ENCODE measurements at places on chromosomes 3 and 15.

GRCh38 chr15:46622851-46623250, 988.0 kb downstream of the SQOR start:
- no peak for DNase-seq

DNA sequence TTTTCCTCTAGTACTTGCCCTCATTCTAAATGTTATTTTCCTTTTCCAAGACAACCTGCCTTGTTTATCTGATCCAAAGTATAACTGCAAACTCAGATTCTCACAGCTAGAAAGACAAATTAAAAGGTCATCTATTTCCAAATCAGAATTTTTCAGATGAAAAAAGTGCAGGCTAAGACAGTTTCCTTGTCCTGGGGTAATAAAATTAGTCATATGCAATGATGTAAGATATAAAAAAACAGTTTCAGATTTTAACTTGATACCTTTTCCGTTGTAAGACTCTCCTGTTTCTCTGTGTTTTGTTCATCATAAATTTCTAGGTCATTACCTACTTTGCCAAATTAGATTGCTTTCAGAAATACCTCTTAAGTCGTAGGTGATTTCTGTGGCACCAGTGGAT, 238.4 kb upstream of the PEX5L start:
- DNase-seq = no peak

DNA sequence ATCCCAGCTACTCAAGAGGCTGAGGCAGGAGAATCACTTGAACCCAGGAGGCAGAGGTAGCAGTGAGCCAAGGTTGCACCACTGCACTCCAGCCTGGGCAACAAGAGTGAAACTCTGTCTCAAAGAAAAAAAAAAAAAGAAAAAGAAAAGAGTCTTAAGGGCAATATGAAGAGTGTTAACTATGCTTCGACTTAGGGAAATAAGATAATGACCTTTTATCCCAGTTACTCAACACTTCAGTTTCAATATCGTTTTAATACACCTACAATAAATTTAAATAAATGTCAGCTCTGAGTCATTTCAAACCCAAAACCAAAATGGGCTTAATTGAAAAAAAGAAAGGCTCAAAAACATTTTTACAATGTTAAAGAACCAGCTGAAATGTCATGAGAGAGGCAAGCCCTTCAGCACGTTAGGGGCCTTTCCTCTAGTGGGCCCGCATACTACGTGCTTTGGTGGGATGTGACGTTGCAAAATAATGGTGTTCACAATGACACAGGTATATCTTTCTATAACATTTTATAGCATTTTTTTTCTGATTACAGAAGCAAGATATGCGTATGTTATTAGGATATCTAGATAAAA, 15.3 kb downstream of the FYCO1 start:
- DNase-seq = no peak

DNA sequence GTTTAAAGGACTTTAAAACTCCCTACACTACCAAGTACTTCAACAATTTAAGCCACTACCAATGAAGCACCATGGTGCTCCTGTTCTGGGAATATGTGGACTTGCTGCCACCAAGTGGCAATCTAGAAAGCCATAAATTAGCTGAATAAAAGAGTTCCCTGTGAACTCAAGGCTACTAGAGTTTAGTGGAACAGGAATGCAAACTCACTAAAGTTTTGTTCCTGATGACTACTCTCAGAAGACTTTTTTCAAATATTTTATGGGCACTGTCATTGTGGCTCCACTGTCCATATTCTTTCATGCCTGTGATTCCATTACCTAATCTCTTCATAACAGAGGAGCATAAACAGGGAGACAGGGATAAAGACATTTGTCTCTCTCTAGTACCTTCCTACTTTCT, 63.9 kb downstream of the TMCC1 start:
- no peak for DNase-seq

DNA sequence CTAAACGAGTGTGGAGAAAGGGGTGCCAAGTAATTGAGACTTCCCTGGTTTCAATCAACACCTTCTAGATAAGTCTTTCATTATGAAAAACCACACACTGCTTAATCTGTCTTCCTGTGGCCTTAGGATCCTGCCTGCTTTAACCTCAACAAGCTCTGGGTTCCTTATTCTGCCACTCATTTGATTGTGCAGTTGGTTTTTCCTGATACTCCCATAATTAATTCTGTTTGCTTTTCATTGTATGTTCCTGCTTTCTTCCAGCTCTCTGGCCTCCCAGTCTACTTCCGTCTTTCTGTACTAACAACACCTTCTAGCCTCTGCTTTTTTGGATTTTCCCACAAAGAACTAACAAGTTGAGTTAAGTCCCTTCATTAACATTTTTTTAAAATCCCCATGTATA, 20.2 kb upstream of the GCNT3 start:
- no peak for DNase-seq

DNA sequence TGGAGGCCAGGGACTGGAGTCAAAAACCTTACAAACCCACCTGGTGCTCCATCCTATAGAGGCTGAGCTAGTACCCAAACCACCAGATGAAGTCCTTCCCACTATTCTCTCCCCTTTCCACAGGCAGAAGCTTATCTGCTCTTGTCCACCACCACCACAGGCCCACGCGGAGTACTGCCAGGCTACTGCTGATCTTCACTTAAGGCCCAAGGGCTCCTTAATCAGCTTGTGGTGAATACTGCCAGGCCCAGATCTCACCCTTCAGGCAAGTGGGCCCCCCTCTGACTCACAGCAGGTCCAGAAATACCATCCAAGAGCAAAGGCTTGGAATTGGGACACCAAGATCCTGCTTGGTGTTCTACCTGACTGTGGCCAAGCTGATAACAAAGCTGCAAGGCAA, 598.1 kb upstream of the CBLB start:
- no peak for DNase-seq

- no peak for DNase-seq
These were observed 150.4 kb downstream of the TIGIT start for GRCh38 chr3:114444216-114444615.

DNA sequence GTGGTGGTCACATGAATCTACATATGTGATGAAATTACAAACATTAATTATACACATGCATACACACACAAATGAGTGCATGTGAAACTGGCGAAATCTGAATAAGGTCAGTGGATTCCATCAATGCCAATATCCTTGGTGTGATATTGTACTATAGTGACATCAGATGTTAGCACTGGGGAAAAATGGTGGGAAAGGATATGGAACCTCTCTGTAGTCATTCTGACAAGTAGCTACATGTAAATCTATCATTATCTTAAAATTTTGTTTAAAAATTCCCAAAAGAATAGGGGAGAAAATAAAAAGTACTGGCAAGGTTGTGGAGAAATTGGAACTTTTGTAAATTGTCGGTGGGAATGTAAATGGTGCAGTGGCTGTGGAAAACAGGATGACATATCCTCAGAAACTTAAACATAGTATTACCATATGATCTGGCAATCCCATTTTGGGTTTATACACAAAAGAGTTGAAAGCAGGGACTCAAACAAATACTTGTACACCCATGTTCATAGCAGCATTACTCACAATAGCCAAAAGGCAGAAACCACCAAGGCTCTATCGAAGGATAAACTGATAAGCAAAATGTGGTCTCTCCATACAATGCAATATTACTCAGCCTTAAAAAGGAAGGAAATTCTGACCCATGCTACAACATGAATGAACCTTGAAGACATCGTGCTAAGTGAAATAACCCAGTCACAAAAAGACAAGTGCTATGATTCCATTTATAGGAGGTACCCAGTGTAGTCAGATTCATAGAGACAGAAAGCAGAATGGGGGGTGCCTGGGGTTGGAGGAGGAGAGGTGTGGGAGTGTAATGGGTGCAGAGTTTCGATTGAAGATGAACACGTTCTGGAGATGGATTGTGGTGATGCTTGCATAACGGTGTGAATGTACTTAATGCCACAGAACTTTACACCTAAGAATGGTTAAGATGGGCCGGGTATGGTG, 25.3 kb upstream of the HRH1 start:
- no peak for DNase-seq

DNA sequence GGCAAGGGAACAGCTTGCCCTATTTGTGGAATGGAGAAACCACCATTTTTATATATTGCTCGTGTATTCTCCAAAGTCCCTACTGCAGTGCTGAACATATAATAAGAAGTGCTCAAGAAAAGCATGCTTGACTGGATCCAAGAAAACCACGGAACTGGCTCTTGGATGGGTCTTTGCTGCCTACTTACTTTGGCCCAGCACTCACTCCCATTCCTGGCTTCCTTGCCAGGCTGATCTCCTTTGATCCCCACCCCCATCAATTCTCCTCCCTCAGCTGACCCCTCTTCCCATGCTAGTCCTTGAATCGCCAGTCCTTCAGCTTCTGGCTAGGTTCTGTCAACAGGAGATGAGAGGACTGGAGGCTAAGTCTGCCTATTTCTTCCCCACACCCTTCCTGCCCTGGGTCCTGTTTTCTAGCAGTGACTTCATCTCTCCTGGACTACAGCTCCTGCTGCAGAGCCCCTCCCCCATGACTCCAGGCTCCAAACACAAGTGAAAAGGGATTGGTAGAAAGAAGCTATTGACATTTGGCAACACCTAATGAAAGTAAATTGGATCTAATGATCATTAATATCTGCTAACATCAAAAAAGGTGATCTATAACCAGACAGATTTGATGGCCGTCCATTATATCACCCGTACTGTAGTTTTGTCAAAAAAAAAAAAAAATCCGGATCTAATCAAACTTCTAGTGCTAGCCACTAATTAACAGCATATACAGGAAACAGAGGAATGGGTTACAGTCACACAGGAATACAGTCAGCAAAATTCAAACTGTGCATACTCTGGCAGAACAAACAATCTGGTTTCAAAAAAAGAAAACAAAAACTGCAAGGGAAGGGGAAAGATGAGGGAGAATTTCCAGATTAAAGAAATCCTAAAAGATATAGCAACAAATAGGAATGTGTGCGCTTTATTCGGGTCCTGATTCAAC, 7.8 kb downstream of the FAM240A start:
- DNase-seq = no peak

DNA sequence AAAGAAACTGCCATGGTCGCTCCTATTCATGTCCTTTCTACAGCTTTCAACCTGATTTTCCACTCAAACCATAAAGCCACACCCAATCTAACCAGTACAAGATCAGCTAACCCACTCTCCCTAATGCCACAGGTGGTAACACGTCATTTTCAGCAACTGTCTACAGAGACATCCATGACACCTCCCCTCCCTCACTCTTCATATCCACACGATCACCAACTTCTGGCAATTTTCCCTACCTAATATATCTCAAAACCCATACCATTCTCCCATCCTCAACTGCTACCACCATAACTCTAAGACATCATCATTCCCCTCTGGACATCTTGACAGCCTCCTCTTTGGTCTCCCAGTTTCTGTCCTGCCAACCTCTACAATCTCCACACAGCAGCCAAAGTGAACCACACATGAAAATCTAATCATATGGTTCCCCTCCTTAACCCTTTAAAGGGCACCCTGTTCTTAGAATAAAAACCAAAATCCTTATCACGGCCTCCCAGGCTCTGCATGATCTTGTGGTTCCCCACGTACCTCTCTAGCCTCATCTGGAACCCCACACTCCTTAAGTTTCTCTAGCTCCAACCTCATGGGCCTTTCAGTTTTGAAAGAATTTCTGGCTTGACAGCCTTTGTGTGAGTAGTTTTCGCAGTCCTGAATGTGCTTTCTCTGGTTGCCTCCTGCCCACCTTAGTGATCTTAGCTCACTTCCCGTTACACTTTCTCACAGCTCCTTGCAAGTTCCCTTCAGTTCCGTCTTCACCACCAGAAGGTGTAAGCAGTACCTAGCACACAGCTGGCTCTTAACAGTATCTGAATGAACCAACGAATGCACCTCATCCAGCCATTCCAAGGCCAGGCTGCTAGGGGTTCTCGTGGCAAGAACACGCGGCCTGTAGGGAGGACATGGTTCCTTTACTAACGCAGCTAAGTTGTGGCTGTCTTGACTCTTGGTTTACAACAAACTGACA, 33.4 kb downstream of the SPINK8 start:
- no peak for DNase-seq

- DNase-seq = no peak
These were observed 446.5 kb downstream of the CNTN3 start for GRCh38 chr3:74167926-74168325.

- DNase-seq = no peak
These were observed 213.0 kb downstream of the PDCD6IP start for GRCh38 chr3:34011171-34012101.

DNA sequence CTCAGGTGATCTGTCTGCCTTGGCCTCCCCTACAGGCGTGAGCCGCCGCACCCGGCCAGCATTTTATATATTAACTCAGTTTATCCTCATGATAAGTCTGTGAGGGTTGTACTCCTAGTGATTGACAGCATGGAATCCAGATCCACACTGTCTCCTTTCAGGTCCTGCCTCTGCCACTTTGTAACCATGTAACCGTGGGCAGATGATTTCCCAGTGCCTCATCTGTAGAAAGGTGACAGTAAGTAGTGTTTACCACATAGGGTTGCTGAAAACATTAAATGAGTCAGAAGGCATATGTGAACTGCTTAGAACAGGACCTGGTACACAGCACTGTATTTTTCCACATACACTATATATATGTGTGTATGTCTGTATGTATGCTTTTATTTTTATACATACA, 2.4 kb downstream of the FYTTD1 start:
- no peak for DNase-seq

DNA sequence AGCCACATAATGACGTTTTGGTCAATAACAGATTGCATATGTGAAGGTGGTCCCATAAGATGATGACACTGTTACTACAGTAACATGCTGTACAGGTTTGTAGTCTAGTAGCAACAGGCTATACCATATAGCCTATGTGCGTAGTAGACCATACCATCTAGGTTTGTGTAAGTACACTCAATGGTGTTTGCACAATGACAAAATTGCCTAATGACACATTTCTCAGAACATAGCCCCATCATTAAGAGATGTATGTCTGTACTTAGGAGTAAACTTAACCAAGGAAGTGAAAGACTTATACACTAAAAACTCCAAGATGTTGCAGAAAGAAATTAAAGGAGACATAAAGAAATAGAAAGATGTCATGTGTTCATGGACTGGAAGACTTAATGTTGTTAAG, 66.2 kb downstream of the RPLP1 start:
- no peak for DNase-seq

DNA sequence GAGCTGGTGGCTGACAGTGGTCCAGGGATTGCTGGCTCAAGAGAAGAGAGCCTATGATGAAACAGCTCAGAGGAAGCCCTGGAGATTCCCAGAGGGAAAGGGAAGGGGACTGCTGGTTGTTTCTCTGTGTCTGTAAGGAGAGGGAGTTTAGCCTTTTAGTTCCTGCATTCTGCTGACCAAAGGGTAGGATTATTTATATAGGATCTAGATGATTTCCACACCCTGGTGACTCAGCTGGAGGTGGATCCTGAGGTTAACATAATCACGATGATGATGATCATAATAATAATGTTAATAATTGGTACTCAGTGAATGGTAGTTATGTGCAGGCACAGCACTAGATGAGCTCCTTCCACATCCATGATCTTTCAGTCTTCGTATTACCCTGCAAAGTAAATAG, 144.9 kb downstream of the EPHB1 start:
- DNase-seq = no peak
